ENCODE measurements at places on chromosomes 6 and 20.

- DNase-seq: no peak
Measured at GRCh38 chr6:99252421-99252820, 97.1 kb downstream of the FAXC start.

- no peak for DNase-seq
Measured at GRCh38 chr20:41175201-41175651, 37.9 kb downstream of the PLCG1 start.

GRCh38 chr6:162108041-162108440 is 619.5 kb downstream of the PRKN start:
- DNase-seq: no peak

DNA sequence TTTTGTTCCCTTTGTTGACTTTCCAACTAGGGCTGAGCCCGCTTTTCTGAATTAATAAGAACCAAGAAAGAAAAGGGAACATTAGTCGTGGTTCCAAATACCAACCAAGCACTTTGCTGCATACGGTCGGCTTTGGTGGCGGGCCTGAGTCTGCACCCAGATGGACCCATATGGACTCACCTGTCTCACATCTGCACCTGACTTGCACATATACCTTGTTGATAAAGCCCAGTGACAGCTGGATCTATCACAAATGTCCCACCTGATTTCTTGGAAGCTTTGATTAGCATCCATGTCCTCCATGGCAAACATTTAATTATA is 39.0 kb downstream of the TPD52L1 start:
- no peak for DNase-seq

DNA sequence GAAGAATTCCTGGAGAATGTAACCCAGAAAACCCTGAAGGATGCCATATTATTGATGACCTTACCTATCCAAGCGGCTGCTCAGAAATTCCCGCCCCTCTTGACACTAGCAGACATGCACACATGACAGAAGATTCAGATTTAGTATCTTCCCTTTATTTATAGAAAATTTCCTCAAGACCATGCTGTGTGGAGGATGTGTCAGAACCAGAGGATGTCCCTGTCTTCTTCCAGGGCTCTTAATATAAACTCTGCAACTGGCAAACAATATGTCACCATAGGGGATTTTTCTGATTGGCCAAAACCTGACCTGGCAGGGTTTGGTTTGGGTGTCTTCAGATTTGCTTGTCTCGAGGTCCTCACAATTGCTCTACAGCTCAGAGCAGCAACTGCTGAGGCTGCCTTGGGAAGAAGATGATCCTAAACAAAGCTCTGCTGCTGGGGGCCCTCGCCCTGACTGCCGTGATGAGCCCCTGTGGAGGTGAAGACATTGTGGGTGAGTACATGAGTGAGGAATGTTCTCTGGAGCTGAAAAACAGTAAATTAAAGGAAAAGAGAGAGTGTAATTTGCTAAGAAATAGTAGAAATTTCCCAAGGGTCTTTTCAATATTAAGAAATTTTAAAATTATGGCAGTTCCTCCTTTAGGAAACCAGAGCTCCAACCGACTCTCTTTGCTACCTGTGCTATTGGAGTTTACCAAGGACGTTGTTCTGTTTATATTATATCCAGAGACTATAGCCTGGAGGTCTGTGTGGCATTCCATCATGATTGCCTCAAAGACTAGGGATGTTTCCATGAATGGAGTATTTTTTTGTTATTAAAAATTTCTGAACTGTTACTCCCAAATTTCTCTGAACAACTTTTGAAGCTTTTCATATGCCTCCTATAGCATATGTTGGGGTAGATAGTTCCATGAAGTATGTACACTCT is at the start of gene HLA-DQA2:
Gene HLA-DQA2, plus strand, starts transcription at position 361 of the 930 bp plus-strand sequence. Its CDS starts 53 bp downstream, at position 414.
- DNase-seq: no peak

GRCh38 chr6:7241709-7242645 is 71.0 kb downstream of the SSR1 start:
- DNase-seq: no peak

- no peak for DNase-seq
Measured at GRCh38 chr6:10690651-10691445, 3.6 kb downstream of the C6orf52 start.

DNA sequence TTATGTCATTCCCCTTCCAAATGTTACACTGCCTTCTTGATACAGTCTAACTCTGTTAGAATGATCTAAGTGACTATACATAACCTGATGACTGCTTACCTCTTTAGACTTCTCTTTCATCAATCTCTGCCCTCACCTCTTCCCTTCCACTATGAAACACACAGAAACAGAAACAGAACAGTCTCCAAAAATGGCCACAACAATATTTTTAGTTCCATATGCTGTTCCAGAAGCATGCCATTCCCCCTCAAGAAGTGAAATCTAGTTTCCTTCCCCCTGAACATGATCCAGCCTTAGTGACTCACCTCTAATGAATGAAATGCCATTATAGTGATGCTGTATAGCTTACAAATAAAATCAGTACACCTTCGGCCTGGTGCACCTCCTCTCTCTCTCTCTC is 229.3 kb upstream of the TENT5A start:
- DNase-seq: no peak

DNA sequence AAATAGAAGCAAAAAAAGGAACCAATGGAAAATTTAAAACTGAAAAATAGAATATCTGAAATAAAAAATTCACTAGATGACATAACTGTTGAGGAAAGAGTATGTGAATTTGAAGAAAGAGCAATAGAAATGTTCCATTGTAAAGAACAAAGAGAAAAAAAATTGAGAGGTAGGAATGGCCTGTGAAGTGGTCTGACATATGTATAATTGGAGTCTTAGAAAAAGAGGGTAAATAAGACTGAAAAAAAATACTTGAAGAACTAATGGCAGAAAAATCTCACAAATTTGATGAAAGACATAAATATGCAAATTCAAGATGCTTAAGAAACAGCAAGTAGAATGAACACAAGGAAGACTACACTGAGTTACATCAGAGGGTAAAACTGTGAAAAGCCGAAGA is 93.4 kb downstream of the QKI start:
- DNase-seq: no peak

- DNase-seq: no peak
Measured at GRCh38 chr6:15355683-15356099, 109.8 kb downstream of the JARID2 start.

Measured in activated T-cell treated with anti-CD3 and anti-CD28 coated beads for 48 hours (primary cell).